ENCODE measurements at places on chromosomes 7 and 10.

GRCh38 chr10:104123397-104123796, 1.4 kb downstream of the SFR1 start:
- no peak for DNase-seq

- no peak for DNase-seq
These were observed 27.1 kb downstream of the MDH2 start for GRCh38 chr7:76074972-76075370.

DNA sequence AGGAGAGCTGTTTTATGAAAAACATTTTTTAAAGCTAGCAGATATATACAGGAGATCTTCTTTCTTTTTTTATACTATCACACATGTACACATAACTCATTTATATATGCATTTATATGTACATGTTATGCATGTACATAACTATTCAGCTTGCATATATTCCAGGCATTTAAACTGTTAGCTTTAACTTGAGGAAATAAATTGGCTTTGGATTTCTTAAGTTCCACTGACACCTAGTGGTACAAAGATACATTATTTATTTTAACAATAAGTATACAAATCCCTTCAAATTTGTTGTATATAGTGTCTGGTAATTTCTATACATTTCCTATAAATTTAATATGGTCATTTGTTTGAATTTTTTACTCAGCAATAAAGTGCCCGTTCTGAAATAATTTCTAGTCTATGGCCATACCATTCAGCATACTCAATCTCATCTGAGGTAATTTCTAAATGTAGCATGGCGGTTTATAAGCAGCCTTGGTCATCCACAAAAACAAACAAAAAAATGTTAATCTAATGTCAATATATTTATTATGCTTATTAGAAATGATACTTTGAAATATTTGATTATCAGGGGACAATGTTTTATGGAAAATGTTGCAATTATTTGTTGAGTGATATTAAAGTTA, 11.6 kb downstream of the ZDHHC6 start:
- no peak for DNase-seq

DNA sequence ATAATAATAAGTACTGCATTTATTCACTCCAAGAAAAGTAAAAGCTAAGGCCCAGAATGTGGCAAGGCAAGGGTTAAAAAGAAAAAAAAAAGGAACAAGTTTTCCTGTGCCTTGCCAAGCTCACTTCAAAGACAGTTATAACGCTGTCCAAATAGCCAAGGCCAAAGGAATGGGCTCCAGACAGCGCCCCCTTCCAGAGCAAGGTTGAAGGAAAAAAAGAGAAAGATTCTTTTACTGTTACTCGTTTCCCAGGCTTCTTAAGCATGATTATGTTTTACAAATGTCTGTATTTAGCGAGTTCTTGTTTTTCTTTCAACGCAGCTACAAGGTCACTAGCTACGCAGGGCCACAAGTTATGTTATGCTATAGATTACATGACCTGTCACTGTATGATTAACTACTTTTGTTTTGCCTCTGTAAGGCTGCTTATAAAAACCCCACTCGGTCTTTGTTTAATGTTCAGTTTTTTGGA, 9.1 kb upstream of the EIF4H start:
- no peak for DNase-seq

DNA sequence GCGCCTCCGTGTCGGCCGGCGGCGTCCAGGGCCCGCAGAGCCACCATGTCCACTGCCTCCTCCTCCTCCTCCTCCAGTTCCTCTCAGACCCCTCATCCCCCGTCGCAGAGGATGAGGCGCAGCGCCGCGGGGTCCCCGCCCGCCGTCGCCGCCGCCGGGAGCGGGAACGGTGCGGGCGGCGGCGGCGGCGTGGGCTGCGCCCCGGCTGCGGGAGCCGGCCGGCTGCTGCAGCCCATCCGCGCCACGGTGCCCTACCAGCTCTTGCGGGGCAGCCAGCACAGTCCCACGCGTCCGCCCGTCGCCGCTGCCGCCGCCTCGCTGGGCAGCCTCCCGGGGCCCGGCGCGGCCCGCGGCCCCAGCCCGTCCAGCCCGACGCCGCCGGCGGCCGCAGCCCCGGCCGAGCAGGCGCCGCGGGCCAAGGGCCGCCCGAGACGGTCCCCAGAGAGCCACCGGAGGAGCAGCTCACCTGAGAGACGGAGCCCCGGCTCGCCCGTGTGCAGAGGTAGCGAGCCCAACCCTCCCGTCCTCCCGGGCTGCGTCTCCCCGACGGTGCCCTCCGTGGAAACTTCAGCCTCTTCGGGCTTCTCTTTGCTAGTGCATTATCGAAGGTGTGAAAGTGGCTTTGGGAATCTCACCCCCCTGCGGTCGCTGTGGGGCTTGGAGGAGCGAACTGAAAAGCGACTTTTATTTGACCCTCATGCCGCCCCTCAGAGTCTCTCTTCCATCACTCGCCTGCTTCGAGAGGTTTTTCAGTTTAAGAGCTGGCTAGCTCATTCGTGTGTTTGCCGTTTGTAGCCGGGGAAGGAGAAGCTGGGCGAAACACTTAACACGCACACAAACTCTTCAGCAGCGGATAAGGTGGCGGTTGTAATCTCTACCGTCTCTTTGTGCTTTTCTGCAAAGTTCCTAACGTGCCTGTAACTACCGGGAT, 975 bp downstream of the GLCCI1 start:
- DNase-seq = no peak

Measured in GOT3 (cell line).